ENCODE measurements at places on chromosomes 12 and 14.
A peak's percentile ranks its signal among the peaks of the same experiment; 100 is the strongest.

- DNase-seq: no peak
Observed at GRCh38 chr12:67669934-67670631, 21.5 kb downstream of the DYRK2 start.

GRCh38 chr14:57822081-57822480, 43.8 kb downstream of the SLC35F4 start:
- DNase-seq: no peak

DNA sequence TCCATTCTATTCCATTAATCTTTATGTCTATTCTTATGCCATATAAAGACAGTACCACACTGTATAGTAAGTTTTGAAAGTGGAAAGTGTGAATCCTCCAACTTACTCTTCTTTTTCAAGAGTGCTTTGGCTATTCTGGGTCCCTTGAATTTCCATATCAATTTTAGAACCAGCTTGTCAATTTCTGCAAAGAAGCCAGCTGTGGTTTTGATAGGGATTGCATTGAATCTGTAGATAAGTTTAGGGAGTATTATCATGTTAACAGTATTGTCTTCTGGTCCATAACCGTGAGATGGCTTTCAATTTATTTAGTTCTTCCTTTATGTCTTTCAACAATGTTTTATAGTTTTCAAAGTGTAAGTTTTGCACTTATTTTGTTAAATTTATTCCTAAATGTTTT, 34.2 kb upstream of the GCH1 start:
- no peak for DNase-seq

- no peak for DNase-seq
Observed at GRCh38 chr12:132354982-132355680, 25.7 kb upstream of the GALNT9 start.

DNA sequence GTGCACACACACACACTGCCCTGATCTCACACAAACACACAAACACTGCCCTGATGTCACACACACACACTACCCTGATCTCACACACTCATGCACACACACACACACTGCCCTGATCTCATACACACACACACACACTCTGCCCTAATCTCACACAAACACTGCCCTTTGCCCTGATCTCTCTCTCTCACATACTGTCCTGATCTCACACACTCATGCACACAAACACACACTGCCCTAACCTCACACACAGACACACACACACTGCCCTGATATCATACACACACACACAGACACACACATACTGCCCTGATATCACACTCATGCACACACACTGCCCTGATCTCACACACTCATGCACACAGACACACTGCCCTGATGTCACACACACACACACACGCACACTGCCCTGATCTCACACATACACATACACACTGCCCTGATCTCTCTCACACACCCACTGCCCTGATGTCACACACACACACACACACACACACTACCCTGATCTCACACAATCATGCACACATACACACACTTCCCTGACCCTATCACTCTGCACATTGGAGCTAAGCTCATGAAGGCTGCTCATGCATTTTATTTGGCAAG, 97.6 kb upstream of the DIO3 start:
- no peak for DNase-seq

GRCh38 chr12:92665496-92665895, 37.3 kb upstream of the PLEKHG7 start:
- DNase-seq: no peak

GRCh38 chr14:101250948-101251811, 310.1 kb upstream of the DIO3 start:
- no peak for DNase-seq

DNA sequence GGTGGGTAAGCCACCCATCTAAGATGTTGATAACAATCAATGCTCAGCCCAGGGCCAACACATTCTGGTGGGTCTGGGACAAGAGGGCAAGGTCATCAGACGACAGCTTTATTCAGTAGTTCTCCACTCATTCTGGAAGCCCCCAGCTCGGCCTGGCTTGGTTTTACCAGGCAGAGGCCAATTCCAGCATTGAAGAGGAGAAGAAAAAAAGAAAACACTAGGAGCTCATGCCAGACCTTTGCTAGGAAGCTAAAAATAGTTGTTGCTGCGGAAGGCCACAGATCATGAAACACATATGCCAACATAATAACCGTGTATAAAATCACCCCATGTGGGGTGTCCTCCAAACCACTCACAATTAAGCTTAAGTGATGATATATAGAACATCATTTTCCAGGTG, 44.4 kb downstream of the CCDC60 start:
- DNase-seq: no peak

DNA sequence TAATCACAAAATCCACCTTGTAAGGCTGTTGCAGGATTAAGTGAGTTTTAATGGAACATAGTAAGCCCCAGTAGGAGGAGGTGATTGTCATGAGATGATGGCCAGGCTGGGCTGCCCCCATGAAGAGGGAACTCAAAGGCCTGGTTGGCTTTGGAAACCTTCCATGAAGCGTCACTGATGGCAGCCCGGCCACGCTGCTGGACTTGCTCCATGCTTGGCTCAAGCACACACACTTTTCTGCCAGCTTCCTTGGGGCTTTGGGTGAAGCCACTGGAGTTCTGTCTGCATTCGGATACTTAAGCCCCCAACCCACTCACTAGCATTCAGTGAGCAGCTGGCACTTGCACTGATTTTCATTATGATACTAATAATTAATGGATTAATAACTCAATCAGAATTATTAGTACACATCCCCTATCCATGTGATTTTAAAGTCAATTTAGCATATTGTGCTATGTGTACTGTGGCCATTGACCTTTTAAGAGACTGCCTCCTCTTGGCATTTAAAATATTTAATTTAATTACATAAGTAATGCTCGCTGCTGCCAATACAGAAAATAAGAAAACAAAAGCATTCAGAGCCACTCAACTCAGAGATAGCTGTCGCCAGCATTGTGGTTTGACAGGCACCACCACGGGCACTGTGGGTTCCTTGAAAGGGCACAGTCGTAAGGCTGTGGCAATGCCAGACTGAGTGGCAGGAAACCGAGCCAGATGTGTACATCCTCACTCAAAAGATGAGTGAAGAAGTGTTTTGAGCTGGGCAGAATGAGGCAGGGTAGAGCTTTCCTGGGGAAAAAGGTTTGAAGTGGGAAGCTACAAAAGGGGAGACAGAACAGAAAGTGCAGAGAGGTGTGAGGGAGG, 15.9 kb downstream of the KRT85 start:
- no peak for DNase-seq

DNA sequence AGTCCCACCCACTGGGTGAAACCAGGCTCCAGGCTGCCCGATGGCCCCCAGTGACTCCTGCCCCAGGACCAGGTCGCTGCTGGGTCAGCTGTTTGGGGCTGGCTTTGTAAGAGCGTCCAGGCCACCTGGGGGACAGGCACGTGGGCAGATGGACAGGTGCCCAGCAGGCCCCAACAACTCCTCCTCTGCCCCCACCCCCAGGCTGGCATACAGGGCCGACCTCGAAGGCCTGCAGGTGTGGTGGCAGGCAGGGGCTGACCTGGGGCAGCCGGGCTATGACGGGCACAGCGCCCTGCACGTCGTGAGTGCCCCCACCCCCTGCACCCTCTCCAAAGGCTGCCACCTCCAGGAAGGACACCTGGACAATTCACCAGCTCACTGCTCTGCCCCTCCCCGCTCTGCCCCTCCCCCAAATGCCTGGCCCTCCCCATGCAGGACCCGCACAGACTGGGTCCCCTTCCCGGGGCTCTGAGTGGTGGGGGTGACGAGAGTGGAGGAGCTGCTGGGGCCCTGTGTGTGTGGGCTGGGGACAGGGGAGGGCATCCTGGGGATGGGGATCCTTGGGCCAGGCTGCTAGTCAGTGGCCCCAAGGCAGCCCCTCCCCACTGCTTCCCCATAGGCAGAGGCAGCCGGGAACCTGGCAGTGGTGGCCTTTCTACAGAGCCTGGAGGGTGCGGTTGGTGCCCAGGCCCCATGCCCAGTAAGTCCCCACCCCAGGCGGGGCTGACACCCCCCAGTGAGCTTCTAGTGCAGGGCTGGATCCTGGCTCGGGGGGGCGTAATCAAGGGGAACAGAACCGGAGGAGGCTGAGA, 26.0 kb downstream of the ASPG start:
- no peak for DNase-seq

- DNase-seq: no peak
Observed at GRCh38 chr14:26128931-26129671, 468.7 kb downstream of the NOVA1 start.

DNA sequence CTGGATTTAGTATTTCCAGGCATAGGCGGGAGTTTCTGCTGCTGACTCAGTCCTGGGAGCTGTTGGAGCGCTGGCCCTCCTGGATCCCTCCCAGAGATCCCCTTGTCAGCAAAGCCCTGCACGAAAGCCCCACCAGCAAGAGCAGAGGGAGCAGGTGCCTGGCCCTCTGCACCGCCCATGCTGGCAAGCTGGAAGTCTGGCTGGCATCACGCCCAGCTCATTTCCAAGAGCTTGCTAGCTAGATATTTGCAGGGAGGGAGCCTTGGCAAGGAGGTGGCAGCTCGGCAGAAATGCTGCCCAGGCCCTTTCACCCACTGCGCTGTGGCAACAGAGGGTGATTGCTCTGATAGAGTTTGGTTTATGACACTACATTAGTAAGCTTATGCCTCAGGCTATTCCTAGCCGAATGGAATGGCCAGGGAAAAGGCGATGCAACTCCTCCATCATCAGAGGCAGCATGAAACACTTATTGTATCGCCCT, 193.9 kb downstream of the EMP1 start:
- DNase-seq: no peak

GRCh38 chr14:33019346-33019745, 80.7 kb downstream of the NPAS3 start:
- DNase-seq: no peak

DNA sequence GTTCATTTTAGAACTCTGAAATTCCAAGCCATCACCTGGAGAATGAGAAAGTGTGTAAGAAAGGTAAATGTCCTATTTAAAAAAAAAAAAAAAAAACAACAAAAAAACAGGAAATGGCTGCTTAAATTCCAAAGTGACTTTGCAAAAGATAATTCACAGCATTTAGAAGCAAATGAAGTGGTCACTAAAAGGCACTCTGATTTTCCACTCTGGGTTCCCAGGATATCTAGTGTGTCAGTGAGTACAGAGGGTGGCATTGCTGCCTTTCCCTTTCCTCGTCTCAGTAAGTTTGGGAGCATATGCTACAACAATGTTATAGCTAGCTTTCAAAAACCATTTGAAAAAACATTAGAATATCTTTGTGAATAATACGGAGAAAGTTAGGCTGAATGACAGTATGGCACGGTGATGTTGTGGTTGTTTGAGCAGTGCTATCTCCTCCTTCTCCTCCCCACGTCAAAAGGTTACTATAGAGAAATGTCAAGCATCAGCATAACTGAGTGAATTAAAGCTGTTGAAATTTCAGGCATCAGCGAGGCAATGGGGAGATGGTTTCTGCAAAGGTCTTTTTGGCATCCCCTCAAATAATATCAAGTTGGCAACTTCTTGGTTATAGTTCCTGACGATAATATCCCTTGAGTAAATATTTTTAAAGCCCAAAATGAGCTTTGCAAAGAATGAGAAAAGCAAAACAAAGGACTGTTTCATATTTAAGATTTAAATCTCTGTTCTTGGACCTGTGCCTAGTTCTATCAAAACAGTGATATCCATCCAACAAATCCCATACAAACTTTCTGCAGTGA, 164.5 kb upstream of the E2F7 start:
- DNase-seq: no peak

GRCh38 chr14:93112891-93113677, 2.6 kb downstream of the ITPK1 start:
- peak; percentile 50 for DNase-seq

GRCh38 chr12:52947738-52948423, 1.0 kb upstream of the KRT18 start:
- no peak for DNase-seq

- no peak for DNase-seq
Observed at GRCh38 chr14:36556811-36557433, 25.5 kb downstream of the NKX2-8 start.

- no peak for DNase-seq
Observed at GRCh38 chr12:65968359-65968758, 144.1 kb downstream of the HMGA2 start.

GRCh38 chr12:120290609-120291305, 946 bp downstream of the RNU4-2 start:
- DNase-seq: peak; percentile 13

- no peak for DNase-seq
Observed at GRCh38 chr12:125696054-125696453, 630.8 kb downstream of the AACS start.

GRCh38 chr12:124777399-124778372, 86.0 kb downstream of the SCARB1 start:
- no peak for DNase-seq

- DNase-seq: no peak
Observed at GRCh38 chr12:131174901-131175300, 221.2 kb downstream of the ADGRD1 start.

DNA sequence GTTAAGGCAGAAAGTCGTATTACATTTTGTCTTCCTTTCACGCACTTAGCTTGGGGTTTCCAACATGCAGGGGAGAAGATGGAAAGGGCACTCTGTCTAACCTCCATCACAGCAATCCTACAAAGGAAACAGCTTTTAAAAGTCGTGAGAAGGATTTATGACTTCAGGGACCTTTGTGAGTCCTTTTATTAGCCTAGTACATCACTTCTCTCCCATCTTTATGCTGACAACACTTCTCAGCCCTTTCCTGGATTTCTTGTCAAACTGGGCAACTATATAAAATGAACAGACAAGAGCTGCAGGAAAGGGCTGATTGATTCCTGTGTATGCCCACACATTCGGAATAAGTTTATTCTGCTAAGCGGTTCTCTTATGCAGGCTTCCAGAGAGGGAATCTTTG, 159.0 kb downstream of the DERA start:
- DNase-seq: no peak

- DNase-seq: no peak
Observed at GRCh38 chr14:63300854-63301253, 17.9 kb downstream of the GPHB5 start.

DNA sequence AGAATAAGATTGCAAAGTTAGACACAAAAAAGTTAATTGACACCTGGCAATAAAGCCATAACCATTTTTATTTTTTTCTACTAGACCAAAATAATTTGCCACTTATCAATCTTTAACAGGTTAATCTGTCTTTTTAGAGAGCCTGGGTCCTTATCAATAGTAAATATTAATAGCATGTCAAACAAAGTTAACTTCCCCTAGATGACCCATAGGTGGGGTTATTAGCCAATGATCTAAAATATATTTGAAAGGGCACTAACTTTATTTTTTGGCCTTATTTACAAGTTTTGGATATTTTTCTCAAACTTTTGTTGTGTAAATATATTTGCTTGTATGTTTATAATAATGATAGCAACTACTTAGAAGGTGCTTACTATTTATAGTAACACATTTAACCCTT, 3.9 kb downstream of the ANKRD33 start:
- DNase-seq: no peak

DNA sequence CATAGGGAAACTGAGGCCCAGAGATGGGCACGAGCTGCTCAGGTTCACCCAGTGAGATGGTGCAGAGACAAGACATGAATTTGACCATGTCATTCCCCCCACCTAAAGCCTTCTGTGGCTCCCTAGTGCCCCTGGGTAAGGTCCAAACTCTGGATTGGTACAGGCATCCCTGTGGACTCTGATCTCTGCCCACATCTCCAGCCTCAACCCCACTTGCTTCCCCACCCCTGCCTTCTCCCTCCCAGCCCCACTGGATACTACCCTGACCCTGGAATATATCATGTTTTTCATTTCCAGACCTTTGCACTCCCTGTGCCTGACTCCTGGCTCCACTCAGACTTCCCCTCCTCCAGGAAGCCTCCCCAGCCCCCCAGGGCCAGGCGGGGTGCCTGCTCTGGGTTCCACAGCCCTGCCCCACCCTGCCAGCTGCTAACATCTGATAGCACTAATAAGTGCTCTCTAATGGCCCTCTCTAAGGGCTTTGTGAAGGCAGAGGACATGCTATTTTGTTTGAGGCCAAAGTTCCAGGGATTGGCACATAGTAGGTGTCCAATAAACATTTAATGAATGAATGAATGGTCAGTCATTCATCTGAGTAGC, 1.1 kb upstream of the SDSL start:
- DNase-seq: no peak

Data from stimulated activated CD8-positive, alpha-beta memory T cell treated with anti-CD3 and anti-CD28 coated beads, Interleukin-15, amount 100 ng/mL, for 24 hours (primary cell).